ENCODE measurements at places on chromosomes 13 and 19.

DNA sequence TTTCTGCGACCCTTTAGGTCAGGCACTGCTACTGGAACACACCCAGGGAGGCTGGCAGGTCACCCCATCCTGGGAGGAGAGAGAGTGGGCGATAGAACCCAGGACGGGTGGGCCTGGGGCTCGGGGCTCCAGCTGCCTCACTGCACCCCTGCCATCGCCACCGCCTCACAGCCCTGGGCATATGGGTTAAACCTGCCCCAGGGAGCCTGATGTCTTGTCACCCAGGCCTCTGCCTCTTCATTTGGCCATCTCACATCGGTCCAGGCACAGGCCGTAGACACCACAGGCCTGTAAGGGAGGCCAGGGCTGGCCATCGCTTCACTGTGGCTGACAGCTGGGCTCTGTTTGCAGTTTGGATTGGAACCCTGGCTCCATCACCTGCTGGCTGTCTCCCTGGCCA is 10.2 kb downstream of the PRPF31 start:
- DNase-seq: no peak

DNA sequence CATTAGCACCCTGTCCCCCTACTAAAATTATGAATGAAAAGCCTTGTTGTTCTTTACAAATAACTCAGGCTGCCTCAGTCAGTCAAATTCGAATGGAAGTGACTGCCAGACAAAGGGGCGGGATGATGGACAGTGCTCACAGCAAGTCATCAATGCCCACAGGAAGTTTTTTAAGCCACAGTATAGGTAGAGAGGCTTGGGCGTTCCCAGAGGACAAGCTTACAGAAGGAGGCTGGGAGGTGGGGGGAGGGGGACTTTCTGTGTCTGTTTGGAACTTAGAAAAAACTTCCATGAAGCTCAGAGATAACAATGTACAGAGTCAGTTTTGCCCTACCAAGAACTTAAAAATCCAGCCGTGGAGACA is 18.5 kb upstream of the SPRY2 start:
- DNase-seq: no peak

- DNase-seq: peak; percentile 90
These were observed 11.5 kb upstream of the CYP4F3 start for GRCh38 chr19:15629003-15629880.

GRCh38 chr19:32181216-32181920 is 164.0 kb upstream of the ZNF507 start:
- DNase-seq: no peak

GRCh38 chr13:54901316-54901715 is 1872.7 kb downstream of the OLFM4 start:
- DNase-seq: no peak

- DNase-seq: no peak
These were observed 21.8 kb upstream of the NAXD start for GRCh38 chr13:110593430-110594130.

DNA sequence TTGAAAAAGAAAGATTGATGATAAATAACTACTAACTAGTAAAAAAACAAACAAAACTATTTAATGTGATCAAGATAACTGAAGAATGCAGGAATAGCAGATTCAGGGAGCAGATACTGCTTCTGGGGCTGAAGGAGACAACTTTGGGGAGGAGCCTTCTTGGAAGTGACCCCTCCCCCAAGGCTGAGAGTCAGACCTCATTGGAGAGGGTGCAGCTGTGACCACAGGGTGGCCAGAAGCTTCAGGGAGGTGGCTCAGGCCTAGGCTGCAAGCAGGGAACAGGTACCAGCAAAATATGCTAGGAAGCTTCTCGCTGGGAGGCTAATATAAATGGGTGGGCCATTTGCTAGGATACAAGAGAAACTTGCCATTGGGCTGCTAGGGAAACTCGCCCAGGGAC is 149.9 kb downstream of the MYO16 start:
- no peak for DNase-seq

- DNase-seq: no peak
These were observed 62.6 kb downstream of the LATS2 start for GRCh38 chr13:20998649-20999415.

DNA sequence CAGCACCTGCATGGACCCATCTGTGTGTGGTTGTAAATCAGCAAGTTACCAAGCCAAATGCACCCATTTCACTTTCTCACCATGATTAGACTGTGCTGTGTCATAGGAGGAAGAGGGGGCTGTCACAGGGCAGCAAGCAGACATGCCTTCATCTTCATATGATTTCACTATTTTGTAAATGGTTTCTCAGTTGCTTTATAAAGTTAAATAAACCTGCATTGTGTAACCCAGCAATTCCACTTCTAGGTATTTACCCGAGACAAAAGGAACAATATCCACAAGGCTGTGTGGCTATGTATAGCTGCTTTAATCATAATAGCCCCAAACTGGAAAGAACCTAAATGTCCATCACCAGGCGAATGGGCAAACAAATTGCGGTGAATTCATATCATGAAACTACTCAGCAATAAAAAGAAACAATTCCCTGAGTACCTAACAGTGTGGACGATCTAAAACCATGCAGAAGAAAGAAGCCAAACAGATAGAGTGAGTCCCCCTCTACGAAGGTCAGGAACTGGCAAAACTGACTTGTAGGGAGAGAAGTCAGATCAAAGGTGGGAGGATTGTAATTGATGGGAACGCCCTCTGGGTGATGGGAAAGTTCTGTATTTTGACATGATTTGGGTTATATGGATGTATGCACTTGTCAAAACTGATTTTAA is 185.4 kb downstream of the COL4A1 start:
- no peak for DNase-seq

GRCh38 chr19:39413272-39413910 is 922 bp downstream of the PLEKHG2 start:
- no peak for DNase-seq

DNA sequence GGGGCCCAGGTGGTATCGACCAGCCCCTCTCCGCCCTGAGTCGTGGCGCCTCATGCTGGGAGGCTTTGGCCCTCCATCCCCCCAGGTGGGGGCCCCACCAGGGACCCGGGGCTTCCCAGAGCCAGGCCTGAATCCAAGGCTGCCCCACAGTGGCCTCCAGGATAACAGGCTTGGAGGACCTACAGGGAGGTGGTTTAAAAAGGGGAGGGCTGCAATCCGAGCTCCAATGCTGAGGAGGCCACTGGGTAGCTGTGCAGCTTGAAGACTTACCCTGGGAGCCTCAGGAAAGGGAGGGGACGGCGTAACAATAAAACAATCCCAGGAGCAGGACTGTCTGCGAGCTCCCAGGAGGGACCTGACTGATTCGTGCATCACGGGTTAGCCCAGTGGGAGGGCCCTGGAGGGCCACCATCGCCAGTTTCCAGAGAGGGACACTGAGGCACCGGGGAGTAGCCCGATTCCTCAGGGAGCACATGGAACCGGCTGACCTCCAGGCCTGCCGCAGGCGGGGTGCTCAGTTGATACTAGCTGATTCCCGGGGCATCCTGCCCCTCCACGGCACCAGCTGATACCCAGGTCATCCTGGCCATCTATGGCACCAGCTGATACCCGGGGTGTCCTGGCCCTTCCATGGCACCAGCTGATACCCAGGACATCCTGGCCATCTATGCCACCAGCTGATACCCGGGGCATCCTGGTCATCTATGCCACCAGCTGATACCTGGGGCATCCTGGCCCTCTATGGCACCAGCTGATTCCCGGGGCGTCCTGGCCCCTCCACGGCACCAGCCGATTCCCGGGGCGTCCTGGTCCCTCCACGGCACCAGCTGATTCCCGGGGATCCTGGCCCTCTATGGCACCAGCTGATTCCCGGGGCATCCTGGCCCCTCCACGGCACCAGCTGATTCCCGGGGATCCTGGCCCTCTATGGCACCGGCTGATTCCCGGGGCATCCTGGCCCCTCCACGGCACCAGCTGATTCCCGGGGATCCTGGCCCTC is 3.7 kb upstream of the C2CD4C start:
- DNase-seq: no peak

DNA sequence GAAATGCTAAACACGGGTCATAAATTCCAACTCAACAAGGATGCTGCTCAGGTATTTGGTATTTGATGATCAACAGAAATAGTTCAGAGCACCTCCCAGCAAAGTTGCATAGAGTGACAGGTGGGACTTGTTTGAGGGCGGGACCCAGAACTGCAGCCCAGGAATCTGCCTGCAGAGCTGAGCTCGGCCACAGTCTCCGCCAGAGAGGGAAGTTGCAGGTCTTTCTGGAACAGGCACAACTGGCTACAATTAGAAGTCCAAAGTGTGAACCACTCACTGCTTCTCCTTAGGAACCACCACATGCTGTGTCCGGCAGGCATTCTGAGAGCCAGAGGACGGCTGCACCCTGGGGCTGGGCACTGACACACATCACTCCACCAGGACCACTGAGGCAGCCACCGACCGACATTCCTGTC is 1.1 kb downstream of the SLC15A1 start:
- DNase-seq: no peak

DNA sequence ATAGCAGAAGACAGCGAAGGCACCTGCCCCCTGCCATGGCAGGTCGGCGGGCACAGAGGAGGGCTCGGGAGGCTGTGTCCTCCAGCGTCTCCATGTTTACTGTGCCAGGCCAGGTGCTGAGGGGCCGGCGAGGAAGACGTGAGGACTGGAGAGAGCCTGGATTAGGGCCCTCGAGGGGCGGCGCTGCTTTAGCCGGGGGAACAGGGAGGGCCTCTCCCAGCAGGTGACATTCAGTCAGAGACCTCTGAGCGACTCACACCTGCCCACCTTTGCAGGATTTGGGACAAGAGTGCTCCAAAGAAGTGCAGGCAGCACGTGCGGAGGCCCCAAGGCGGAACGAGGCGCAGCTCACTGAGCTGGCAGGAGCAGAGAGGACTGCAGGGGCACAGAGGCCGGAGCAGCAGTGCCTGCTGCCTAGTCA is 17.6 kb downstream of the KDM4B start:
- DNase-seq: no peak

DNA sequence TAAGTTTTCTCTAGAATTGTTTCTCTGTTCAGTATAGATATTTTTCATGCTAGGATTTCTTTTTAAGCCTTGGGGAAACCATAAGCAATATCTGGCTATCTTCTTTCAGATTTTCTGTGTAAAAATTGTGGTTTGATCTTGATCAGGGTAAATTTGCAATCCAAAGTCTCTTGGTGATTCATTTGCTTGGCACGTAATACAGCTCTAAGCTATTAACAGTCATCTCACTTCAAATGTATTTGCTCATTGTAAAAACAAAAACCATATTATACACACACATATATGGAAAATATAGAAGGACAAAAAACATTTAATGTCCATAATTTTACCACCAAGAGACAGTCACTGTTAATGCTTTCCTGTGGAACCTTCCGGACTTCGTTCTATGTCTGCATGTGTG is 191.0 kb downstream of the SHISA2 start:
- no peak for DNase-seq

- no peak for DNase-seq
These were observed 1348.5 kb downstream of the PCDH9 start for GRCh38 chr13:65881561-65882155.

- DNase-seq: no peak
These were observed 2411.1 kb downstream of the PCDH9 start for GRCh38 chr13:64819081-64819480.
